HS-5 (cell line): ENCODE measurements at places on chromosomes 5 and 9.

DNA sequence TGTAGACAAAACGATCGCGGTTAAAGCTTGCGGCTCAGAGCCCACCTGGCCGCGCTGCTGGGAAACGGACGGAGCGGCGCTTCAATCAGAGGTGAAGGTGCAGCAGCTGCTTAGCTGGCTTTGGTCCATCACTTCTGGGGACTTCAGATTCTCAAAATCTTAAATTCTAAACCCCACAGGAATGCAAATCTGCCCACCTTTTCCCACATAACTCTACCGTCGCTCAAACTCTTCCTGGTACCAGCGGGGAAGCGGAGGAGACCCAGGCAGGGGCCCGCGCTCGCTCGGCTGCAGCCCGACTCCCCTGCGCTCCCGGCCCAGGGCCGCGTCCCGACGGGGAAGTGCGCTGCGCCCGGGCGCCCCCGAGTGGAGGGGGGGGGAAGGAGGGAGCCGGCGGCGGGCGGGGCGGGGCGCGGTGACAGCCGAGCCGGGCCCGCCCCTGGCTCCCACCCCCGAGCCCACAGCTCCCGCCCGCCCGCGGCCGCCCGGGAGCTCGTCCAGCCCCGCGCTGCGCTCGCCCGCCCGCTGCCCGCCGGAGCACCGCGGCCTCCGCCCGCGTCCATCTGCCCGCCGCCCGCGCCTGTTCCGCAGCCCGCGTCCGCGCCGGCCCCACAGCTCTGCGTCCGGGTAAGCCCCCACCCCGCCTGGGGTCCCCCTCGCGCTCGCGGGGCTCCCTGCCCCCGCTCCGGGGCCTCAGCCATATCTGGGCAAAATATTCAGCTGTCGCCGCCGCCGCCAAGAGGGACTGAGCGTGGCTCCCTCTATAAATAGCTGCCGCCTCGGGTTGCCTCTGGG is at the start of gene TMOD1:
Gene TMOD1 (plus strand): TSS at position 490 of the 795 bp plus-strand sequence. CDS start 22,523 bp downstream, outside the sequence.
- no peak for DNase-seq

- DNase-seq, result no peak
Measured at GRCh38 chr5:125607018-125607417, 816.2 kb upstream of the GRAMD2B start.

DNA sequence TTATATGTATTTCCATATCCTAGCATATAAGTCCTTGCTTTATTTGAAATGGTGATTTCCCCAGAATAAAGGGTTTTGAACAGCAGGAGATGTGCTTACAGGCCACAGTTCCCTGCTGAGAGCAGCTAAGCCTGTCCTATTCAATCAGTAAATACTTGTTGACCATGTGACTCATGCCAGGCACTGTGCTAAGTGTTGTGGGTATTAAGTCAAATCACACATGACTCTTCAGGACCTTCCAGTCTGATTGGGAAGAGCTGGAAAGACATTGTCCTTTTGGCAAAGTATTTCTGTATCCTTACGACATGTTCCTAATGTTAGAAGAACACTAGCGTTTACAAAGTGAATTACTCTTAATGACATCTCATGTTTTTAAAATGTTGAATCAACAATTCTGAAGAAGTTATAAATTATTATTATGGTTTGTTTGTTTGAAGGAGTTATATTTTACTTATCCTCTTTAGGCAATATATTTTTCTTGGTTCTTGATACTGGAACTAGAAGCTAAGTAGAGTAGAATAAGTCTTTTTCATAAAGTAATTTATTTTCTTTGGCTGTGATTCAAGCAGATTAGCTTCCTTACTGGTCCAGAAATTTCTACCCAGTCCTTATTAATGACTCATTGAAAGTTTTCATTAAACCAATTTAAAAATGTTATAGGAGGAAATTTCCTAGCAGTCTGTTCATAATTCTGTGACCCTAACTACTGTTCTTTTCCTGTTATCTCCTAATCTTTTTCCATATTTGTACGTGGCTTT is 82.1 kb downstream of the GAPVD1 start:
- no peak for DNase-seq

DNA sequence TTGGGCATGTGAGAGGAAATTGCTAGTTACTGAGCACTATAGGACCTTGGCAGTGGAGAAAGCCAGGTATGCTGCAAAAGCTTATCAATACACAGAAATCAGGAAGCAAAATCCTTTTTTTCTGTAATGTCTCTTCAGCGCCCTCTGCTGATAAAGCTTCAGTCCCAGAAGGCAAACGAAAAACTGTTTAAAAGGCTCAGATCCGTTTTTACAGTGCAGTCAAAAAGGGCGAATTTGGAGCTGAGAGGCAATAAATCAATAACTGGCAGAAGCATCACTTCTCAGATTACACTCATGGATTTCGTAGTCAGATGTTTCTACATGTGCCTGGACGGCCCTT is 1.1 kb upstream of the MAN2A1 start:
- no peak for DNase-seq

- no peak for DNase-seq
Measured at GRCh38 chr9:114425126-114425525, 37.3 kb upstream of the AKNA start.

DNA sequence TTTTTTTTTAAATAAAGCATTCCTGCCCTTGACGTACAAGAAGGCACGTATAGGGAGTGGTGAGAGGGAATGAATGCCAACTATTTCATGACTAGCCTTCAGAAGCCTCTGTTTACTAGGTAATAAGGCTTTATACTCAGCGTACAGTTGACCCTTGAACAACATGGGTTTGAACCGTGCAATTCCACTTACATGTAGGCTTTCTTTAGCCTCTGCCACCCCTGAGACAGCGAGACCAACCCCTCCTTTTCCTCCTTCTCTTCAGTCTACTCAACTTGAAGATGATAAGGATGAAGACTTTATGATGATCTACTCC is 22.5 kb downstream of the CDC42SE2 start:
- DNase-seq, result no peak

DNA sequence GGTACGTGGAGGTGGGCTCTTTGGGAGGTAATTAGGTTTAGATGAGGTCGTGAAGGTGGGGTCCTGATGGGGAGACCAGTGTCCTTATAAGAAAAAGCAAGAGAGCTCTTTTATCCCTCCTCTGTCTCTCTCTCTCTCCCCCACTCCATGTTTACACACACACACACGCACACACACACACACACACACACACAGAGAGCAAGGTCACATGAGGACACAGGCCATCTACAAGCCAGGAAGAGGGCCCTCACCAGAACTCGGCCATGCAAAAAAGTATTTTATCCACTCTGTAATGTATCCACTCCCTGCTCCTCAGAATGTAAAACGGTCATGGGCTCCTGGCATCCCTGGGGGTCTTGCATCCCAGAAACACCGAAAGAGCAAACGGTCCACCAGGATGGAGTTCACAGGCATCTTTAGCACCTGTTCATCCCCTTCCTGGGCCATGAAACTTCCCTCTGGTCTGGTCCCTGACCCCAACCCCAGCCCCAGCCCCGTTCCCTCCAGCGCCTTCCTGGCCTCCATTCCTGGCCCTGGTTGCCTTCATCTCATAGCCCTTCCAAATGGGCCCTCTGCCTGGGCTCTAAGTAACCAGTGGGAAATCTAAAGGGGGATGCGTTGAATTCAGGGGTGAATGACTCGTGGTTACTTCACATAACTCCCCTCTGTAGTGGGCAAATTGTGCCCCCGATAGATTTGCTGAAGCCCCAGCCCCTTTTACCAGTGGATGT is 88.8 kb downstream of the NSUN2 start:
- no peak for DNase-seq

DNA sequence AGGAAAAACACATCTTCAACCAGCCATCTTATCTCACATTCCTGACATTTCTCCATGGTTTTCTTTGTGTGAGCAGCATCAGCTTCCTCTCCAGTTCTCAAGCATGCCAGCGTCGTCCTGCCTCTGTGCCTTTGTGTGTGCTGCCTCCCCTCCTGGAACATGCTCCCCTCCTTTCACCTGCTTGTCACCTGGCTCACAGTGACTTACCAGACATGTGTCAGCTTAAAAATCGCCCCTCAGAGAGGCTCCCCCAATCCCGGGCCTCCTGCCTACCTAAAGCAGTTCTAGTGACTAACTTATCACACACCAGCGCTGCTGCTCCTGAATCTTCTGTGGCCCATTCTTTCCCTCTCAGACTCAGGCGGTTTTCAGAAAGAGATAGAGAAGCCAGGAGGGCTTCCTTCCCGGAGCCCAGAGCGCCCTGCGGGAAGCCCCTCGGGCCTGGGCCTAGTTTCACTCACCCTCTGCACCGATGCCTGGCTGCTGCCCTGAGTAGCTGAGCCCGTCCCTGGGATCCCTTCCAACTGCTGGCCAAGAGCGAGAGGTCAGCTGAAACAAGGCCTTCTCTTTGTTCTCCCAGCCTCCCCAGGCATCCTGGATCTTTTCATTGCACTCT is 51.1 kb upstream of the MVB12B start:
- no peak for DNase-seq

- no peak for DNase-seq
Measured at GRCh38 chr9:107425101-107426025, 64.2 kb downstream of the KLF4 start.

DNA sequence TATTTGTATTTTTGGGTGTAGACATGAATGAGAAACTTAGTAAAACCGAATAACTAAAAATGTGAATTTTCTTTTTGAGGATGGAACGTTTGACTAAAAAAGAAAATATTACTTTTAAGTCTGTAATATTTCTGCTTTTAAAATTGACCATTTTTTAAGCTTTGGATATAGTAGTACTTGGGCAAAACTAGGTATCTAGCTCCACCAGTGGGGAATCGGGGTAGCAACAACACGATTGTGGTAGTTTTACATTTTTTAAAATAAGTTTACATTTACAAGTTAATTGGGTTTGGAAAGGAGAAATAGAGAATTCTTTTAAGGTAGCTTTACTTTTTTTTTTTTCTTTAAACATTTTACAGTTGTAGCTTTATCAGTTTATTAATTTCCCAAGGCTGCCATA is 154.4 kb downstream of the MAN2A1 start:
- no peak for DNase-seq

GRCh38 chr5:65062469-65063083 is 293.8 kb downstream of the CWC27 start:
- DNase-seq, result peak; percentile 96

DNA sequence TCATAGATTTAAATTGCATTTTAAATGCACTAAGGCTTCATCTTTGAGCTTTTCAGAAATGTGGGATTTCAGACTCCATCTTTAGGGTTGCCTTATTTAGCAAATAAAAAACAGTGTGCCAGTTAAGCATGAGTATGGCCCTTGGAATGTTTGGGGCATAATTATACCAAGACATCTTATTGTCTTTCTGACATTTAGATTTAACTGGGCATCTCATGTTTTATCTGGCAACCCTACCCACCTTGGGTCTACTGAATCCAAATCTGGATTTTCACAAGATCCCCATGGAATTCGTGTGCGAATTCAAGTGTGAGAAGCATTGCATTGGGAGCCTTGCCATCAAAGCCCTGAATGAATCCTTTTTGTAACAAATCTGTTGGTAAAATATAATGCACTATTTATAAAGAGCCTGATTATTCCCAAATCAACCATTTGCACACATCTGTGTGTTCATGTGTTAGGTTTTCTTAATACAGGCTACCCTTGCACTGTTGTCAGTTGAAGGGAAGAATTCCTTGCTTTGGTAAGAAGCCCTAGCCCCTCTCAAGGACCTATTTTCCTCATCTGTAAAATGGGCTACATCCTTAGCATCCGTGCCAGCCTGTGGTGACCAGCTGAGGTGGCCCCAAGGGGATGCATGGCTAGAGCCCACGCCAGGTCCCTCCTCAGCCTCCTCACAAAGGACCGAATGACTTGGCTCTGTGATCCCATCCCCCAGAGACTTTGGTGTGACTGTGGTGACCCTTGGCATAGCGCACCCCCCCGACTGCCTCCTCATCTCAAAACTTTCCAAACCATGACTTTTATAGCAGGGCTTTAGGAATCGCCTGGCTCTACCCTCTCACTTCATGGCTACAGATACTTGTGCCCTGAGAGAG is 8.1 kb downstream of the GSN start:
- no peak for DNase-seq

GRCh38 chr9:128886211-128886891 is 4.4 kb downstream of the LRRC8A start:
- DNase-seq, result no peak

- DNase-seq, result no peak
Measured at GRCh38 chr9:87270221-87270847, 227.3 kb upstream of the DAPK1 start.

- DNase-seq, result peak; percentile 51
Measured at GRCh38 chr5:141003791-141004611, 37.7 kb downstream of the PCDHAC2 start.

DNA sequence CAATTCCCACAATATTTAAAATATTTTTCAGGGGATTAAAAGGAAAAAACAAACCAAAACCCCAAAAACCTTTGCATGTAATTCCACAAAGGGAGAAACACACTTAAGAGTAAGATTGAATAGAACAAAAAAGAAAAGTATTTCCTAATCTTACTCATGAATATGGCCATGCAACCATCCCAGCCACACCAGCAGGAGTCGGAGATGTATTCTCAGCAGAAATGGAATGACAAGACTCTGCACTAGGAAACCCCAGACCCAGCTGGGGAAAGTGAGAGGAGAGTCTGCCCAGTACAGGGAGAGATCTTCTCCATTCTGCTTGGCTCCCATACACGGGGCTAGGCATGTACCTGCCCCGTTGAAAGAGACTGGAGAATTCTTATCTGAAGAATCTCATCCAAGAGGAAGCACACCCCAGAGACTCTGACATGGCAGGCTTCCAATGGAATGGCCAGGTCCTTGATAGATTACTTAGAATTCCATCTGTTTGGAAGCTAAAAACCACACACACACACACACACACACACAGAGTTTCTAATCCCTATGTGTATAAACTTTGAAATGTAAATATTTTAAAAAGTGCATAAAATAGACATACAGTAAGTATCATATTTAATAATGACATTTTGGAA is 118.8 kb downstream of the GADD45G start:
- no peak for DNase-seq

DNA sequence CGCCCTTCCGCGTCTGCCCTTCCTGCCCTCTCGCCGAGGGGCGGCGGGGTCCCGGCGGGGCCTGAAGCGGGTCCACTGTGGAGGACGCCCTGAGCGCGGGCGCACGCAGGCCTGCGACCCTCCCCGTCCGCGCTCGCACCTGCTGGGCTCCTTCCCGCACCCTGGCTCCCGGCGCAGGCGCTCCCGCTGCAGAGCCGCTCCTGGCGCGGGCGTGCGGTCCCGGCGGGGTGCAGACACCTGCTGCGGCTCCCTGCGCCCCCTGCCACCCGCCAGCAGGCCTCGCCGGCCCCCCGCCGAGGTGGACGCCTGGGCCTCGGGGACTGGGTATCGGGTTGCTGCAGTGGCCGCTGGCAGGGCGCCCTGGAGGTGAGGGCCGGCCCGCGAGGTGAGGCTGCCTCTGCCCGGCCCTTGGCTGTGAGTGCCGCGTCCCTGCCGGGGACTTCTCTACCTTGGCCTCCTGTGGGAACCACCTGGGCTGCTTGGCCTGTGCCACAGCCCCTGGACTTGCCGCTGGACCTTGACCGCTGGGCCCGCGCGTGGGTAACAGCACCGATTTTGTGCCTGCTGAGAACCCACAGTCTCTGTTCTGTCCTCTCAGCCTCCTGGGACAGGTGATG is 627 bp downstream of the ARRDC1 start:
- no peak for DNase-seq
